ENCODE measurements at places on chromosomes 5 and 9.

DNA sequence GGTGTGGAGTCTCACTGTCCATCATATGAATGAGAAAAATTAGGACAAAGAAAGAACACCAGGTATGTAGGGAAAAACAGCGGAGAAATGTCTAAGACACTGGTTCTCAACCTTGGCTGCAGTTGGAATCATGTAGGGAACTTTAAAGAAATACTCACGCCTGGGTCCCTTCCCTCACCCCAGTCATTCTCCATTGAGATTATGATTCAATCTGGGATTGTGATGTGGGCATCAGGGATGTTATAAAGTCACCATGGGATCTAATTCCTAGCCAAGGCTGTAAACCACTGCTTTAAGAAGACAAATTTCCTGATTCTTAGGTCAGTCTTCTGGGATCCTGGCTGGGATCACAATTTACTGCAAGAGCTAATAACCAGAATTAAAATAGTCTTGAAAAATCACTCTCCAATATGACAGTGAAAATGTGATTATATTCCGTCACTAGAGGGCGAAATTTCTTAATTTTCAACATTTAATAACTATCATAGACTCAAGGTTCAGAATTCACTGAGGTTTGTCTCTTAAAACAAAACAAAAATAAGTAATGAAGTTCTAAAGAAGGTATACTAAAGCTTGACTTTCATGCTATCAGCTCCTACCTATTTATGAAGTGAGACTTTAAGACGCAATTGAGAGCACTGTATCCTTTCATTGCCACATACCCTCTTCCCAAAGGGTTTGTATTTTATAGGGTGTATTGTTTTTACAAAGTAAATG lies 60.5 kb downstream of the GLDC start:
- peak; percentile 48 for DNase-seq

GRCh38 chr9:106945727-106946660 lies 83.0 kb downstream of the ZNF462 start:
- DNase-seq: no peak

- no peak for DNase-seq
Observed at GRCh38 chr9:129309041-129309430, 131.0 kb upstream of the IER5L start.

DNA sequence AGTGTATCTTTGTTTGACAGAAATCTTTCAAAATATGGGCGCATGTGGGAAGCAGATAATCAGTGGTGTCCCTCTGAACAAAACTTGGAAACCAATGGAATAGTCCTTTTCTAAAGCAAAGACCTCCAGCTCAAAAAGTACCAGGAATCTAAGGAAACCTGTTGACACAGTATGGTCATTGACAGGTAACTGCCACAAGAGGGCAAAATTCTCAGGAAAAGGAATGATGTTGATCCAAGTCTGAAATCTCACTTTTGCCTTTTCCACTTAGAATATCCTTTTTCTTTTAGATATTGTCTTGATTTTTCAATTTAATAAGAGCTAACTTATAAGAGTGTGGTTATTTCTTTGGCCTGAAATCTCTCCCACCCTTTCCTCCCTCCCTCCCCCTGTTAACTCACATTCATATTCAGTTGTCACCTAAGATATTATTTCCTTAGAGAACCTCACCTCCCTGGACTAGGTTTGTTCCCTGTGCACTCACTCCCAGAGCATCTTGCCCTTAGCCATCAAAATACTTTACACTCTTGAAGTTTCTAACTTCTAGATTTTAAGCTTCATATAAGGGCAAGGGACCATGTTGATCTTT lies 59.0 kb upstream of the BARX1 start:
- DNase-seq: peak; percentile 19

DNA sequence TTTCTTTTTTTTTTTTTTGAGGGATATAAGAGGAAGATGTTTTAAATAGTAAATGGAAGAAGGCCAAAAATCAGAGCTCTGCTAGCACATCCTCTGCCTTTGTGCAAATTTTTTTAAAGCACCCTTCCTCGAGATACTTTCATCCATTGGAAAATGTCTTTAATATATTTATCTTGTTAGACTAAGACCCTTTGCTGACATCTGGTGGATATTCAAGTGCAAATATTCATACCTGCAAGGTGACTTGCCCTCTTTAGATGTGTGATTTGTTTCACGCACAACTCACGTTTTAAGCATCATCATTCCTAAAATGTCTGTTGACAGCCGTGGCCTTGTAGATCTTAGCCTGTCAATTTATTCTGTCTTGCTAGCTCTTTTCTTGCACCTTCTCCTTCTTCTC lies 258.5 kb downstream of the AGTPBP1 start:
- no peak for DNase-seq

DNA sequence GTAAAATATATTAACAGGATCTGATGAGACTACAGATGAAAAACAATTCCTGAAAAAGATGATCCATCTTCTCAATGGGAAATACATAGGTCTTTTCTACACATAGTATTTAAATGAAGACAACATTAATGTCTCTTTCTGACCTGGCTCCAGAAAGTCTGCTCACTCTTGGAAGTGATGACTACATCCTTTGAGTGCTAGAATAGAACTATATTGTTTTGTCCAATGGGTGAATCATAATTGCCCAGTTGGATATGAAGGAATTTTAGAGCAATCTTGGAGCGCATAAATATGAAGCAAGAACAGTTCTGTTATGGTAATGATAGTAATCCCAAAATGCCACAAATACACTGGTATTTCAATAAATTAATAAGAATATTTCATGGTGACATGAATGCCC lies 322.1 kb downstream of the DEPDC1B start:
- no peak for DNase-seq

GRCh38 chr9:129677456-129677855 lies 12.0 kb downstream of the PRRX2 start:
- no peak for DNase-seq

- DNase-seq: no peak
Observed at GRCh38 chr9:94553029-94553938, 1.6 kb upstream of the PCAT7 start.

GRCh38 chr9:134944351-134944802 lies 26.7 kb upstream of the FCN1 start:
- no peak for DNase-seq

DNA sequence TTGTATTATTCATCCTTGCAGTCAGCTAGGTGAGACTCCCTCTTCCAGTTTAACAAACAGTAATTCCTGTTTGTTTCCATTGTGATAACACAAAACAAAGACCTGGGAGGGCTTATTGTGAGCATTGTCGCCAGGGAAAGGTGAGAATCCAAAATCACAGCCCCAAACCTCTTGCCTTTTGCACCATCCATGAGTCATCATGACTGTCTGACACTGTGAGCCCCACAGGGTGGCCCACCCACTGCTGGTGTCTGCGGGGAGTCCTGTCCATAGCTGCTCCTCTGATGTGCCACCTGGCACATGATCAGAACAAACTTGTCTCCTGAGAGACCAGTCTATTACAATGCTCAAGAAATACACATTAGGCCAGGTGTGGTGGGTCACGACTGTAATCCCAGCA lies 33.7 kb upstream of the S1PR3 start:
- no peak for DNase-seq

GRCh38 chr5:139385061-139386049 lies 2.3 kb upstream of the SLC23A1 start:
- DNase-seq: peak; percentile 41

GRCh38 chr9:134152022-134152448 lies 12.3 kb downstream of the RNU6ATAC start:
- DNase-seq: no peak

Measured in CD4-positive, alpha-beta T cell treated with Interleukin-2 at 100 ng/mL for 4 hours (primary cell).